COLO829 (cell line): ENCODE measurements at places on chromosomes 12 and 14.

- no peak for DNase-seq
Observed at GRCh38 chr12:117363953-117364486, 2.6 kb upstream of the NOS1 start.

DNA sequence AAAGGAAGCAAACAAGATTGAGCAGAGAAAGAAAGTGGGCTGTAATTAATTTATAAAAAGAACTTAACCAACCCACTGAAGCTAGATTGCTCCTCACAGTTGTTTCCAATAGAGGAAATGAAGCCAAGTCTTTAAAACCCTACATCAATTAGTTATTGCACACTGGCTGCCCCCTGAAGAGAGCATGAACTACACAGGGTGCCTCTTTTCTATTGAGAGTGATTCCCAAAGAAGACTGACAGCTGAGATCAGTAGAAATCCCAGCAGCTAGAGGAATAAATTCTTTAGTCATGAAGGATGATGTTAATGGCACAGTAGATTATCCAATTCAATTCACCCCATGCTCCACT is 8.6 kb upstream of the USP15 start:
- DNase-seq = no peak

- DNase-seq = no peak
Observed at GRCh38 chr12:108358580-108358965, 19.5 kb upstream of the CMKLR1 start.

DNA sequence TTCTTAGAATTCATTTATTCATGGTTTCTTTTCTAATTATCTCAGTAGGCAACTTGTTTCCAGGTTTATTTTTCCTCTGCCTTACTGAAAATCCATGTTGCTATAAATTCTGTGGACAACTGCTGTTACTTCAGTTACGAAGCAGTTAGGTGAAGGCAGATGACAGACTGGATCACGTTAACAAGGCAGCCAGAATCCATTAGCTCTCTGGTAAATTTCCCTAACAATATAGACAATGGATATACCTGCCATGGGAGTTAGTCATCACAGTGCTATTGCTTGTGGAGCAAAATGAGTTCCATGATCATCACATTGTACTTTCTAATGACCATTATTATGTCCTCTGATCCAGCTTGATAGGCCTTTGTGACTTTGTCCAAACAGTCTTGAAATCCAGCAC is 291.5 kb downstream of the NELL2 start:
- no peak for DNase-seq
